Stimulated activated effector memory CD8-positive, alpha-beta T cell treated with anti-CD3 and anti-CD28 coated beads, Interleukin-12 subunit alpha, Interleukin-12 subunit beta, amount 100 ng/mL, for 72 hours (primary cell): ENCODE measurements at places on chromosomes 3 and 15.

- no peak for DNase-seq
Measured at GRCh38 chr3:24270204-24270691, 224.4 kb downstream of the THRB start.

DNA sequence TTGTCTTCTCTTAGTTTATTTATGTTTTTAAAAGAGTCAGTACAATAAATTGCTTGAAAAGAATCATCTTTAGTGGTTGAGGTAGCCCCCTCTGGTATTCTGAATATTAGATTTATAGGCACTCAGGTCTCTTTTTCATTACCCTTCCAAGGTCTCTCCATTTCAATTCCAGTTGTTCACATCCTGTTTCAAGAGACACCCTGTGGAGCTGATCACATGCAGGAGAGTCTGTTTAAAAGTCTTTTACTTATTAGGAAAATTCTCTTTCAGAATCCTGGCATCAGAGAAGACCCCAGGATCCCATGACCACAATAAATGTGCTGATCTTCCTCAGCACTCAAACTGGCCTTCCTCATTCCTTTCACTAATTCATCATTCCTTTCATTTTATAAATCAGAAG is 195.7 kb downstream of the ZIC4 start:
- no peak for DNase-seq

- DNase-seq: no peak
Measured at GRCh38 chr15:67977414-67978089, 76.6 kb upstream of the PIAS1 start.

DNA sequence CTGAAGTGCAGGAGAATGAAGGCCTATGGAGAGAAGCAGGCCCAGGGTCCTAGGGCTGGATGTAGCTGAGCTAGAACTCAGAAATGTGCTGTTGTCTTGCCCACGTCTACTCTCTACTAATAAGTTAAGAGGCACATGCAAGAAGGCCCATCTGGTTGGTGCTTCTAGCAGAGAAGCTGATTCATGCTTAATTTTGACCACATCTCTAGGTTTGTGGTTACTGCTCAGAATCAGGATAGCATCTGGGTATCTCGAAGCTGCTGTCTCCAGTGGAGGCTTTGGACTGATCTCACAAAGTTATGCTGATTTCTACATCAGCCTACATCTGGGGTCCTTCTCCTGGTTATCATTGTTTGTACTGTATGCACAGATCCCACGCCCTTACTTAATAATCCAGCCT is 87.3 kb downstream of the CACNA1D start:
- DNase-seq: no peak

DNA sequence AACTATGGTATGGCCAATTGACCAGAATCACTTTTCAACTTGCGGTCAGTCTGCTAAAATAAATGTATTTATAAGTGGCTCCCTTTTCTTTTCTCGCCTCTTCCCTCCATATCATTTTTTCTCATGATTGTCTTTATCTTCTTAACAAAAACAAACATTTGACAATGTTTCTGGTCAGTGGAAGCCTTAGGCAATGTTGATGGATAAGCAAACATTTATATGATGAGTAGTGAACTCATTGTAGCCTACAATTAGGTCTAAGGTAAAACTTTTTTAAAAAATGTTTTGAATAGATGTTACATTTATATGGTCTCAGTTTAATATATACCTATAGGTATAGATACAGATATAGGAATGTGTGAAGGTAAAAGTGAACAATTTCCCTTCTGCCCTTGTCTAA is 355.4 kb downstream of the MFSD1 start:
- no peak for DNase-seq

DNA sequence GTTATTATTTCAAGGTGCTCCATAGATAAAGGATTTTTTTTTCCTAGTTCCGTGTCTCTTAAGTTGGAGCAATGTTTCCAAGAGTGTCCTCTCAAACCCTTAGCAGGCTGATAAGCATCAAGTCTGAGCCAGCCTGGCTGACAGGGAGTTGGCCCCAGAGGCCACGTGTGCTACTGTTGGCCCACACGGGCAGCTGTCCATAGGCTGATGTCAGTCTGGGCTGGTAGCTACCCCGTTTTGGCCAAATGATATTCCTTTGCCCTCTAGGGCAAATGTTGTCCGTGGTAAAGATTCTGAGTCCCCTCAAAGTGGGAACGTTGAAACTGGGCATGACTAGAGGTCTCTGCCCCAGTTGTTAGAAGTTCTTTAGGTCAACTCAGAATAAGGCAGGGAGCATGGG is 99.4 kb downstream of the FLNB start:
- DNase-seq: no peak
